CD14-positive monocyte (primary cell): ENCODE measurements at places on chromosomes 1 and 21.

- DNase-seq: no peak
Measured at GRCh38 chr1:73943270-73943669, 254.7 kb downstream of the LRRIQ3 start.

- peak; percentile 66 for DNase-seq
Measured at GRCh38 chr1:224592636-224593582, 23.2 kb upstream of the CNIH3 start.

- DNase-seq: peak; percentile 82
Measured at GRCh38 chr1:183470147-183470960, 1.9 kb upstream of the SMG7 start.

- DNase-seq: no peak
Measured at GRCh38 chr1:84884671-84885389, 8.2 kb downstream of the LPAR3 start.

GRCh38 chr1:171048014-171048413, 42.7 kb upstream of the FMO3 start:
- no peak for DNase-seq

DNA sequence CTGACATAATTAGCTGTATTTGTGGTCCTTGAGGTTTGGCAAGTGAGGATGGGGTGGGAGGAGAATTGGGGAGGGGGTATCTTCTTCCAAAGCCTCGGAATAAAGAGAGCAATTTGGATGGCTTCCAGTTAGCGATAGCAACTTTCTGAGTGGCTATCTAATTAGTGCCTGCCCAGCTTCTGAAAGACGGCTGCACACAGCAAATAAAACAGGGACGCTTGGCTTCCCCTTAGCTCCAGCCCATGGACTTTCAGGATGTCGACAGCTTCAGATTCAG, 31.1 kb downstream of the KLHDC7A start:
- no peak for DNase-seq

DNA sequence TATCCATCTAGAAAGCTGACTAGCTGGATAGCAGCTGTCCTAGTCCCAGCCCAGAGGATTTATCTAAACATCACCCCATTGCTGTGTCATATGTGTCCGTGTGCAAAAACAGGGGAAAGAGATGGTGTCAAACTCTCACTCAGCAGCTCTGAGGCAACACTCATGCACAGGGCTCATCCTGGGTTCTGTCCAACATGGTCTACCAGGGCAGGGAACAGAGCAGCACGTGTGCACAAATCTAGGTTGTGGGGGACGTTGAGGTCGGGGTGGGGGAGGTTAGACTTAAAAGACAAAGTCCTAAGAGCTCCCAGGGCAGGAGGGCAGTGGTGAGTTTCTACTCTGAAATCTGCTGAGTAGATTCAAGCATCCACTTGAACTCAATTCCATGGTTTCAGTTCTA, 16.2 kb downstream of the PI4KB start:
- DNase-seq: peak; percentile 13

DNA sequence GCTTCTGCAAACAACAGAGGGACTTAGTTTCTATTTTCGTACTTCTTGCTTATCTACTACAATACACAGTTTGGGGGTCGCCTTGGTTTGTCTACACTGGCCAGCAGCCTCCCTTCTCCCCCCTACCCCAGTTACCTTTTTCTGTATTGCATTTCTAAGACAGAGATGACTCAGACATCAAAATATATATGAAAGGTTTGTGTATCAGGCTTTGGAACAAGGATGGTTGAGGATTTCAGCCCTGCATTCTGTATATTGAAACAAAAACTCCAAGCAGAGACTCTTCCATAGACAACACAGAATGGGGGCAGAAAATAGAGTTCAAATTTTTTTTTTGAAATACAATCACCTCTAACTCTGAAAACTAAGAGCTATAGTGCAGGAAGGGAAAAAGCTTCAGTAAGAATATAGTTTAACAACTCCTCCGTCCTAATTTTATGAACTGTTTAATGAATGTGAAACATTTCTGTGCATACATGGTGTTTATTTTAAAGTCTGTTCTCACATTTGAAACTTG, 1.9 kb downstream of the SAMD13 start:
- DNase-seq: no peak

GRCh38 chr21:42688226-42688840, 34.9 kb downstream of the PDE9A start:
- DNase-seq: no peak

- DNase-seq: no peak
Measured at GRCh38 chr1:12600880-12601633, 17.0 kb downstream of the DHRS3 start.

DNA sequence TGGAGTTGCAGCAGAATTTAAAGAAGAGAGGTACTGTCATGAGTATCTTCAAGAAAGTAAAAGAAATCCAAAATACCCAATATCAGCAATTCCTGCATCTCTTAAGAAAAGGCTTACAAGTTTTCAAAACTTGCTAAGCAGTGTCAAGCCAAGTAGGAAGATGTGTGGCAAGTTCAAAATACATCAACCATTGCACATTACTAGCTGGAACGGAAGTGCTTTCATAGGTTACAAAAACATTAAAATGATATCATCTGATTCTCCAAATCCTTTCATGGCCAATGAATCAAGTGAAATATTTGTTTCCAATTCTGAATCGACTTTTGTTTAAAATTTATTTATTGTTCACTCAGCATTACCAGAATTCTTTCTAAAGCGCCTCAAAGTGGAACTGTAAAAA, 5.7 kb upstream of the ABCA4 start:
- DNase-seq: no peak

DNA sequence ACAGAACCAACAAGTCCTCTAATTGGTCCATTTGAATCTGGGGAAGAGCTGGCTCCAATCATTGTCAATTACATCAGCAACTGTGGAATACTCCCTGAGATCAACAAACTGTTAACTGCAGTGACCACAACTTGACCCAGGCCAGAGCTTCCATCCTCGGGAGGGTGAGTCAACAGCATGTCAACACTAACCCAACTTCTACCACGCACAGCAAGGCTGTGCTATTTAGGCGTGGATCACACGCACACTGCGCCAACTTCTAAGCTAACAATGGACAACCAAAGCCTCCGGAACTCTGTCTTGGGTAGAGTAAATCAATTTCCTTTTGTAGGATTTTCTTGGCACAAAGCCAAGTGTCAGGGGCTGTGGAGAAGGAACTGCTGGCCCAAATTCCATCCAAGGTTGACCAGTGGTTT, 30.4 kb downstream of the APP start:
- DNase-seq: peak; percentile 85

DNA sequence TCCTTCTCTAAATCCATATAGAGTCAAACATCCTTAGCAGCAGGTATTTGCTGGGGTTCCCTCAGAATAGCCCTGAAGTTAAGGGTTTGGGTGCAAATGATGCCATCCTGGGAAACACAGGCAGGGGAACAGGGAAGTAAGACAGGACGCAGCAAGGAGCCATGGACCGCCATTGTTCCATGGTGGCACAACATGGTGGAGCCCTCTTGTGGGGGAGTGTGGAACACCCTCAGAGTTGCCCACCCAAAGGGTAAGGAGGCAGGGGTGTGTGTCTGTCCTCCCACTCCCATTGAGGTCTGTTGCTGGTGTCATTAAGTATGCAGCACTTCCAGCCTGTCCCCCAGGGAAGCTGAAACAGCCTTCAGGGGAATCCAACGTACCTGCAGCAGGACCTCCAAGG, 20.4 kb upstream of the RCAN1 start:
- DNase-seq: no peak

DNA sequence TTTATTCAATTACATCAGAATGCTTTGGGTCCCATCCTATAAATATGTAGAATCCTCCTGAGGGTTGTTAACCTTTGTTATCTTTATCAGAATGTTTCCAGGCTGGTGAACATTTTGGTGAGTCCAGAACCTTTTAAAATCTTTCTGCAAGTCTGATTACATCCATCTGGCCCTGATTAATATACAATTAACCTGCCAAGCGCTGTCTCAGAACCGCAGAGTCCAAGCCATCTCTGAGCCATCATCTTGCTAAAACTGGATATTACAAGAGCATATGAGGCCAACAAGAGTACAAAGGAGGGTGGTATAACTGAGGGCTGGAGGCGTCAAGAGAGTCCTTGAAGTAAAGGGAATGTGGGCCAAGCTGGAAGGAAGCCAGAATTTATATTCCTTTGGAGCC, 88.6 kb upstream of the ZC3H11B start:
- no peak for DNase-seq
